Stimulated activated CD4-positive, alpha-beta T cell treated with anti-CD3 and anti-CD28 coated beads, Interleukin-2, amount 100 ng/mL, for 48 hours (primary cell): ENCODE measurements at places on chromosomes 13 and 19.

DNA sequence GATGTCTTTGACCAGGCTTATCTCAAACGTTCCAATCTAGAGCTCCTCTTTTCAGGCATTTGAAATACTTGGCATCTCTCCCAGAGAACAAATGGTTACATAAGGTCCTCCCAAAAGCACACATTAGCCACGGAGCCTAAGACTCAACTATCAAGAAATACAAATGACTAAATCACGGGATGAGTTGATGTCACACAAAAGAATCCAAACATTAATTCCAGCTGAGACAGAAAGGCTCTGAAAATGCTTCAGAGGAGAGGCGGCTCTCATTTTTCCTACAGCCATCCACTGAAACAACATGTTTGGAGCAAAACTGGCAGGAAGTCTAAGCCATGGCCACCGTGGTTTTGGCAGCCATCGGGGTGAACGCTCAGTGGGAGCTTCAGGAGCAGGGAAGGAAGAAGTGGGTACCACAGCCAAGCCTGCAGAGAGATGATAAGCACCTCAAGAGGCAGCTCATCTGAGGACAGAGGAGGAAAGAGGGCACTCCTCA is 122.5 kb downstream of the STK24 start:
- DNase-seq, result no peak

GRCh38 chr13:99911965-99912566 is 59.5 kb downstream of the ZIC5 start:
- no peak for DNase-seq

DNA sequence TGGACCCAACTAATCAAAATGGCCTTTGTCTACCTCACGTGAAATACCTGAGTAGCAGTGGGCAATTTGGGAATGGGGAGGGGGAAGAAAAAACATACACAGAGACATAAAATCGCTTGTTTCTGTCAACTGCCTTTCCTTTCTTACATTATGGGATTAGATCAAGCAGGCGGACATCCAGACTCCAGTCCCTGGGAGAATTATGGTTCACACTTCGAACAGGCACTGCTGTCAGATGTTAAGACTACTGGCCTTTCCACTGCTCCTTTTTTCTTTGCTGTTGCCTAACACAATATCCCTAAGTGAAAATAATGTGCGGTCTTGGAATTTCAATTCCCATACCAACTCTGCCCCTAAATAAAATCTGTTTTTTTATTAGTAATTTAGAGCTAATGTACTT is 1719.7 kb upstream of the SLC10A2 start:
- DNase-seq, result no peak

DNA sequence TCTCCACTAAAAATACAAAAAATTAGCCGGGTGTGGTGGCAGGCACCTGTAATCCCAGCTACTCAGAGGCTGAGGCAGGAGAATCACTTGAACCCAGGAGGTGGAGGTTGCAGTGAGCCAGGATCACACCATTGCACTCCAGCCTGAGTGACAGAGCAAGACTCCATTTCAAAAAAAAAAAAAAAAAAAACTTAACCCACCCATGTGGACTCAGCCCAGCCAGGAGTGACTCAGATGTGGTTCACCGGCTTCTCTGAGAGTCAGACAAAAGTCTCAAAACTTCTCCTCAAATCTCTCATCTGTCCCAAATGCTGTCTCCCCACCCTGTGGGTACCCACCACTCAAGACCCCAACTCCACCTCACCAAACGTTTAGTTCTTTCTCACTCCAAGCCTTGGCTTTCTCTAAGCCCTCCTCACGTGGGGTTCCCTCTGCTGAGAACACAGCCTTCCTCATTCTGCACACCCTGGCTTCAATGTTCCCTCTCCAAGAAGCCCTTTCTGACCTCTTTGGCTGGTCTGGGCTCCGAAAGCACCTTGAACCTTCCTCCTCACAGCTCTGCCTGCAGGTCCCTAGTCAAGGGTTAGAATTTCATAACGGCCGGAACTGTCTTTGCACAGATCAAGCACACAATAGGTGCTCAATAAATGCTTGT is 11.1 kb upstream of the RAB3A start:
- DNase-seq, result no peak

- DNase-seq, result no peak
Measured at GRCh38 chr13:42409075-42409474, 137.1 kb downstream of the AKAP11 start.

DNA sequence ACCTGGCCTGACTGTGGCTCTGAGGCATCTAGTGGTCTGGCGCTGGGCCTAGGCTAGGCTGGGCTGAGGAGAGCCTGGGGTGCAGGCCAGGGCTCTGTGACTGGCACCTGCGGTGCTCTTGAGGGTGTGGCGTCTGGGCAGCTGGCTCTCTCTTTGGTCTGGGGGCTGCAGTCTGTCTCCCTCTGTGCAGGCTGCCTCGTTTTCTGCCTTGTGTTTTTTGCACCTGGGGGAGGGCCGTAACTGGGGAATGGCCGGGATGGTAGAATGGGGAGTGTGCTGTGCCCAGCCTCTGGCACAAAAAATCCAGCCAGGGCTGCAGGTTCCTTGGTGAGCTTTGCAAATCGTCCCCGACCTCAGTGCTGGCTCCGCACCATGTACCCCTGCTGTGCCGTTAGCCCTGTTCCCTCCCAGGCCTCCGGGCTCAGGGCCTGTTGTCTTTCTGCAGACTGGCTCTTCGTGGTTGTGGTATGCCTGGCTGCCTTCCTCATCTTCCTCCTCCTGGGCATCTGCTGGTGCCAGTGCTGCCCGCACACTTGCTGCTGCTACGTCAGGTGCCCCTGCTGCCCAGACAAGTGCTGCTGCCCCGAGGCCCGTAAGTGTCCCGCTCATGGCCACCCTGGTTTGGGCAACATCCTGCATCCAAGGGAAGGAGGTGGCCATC is 6.5 kb upstream of the USF2 start:
- no peak for DNase-seq

DNA sequence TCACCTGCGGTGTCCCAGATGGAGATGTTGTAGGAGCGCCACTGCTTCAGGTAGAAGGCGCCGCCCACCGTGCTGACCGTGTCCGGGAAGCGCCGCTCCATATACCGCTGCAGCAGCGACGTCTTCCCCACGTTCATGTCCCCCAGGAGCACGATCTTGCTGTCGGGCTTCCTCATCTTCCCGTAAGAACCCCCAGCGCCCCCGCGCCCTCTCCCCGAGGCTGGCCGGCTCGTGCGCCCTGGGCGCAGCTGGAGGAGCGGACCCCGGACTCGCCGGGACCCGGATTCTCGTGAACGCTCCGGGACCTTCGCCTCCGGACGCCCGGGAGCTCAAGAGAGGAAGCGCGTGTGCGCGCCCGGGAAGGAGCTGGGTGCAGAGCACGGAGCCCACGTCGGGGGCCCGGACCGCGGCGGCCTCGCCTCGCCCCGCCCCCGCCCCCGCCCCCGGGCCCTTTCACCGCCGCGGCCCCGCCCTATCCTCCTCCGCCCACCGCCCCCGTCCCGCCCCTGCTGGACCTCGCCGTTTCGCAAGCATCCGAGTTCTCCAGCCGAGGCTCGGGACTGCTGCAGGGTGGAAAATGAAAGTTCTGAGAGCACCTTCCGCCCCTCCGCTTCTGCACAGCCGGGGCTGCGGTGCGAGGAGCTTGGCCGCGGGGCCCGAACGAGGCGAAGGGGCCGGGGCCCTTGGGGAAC is at the start of gene RAB20:
Gene RAB20, minus strand, starts transcription at position 379 of the 692 bp plus-strand sequence. Its CDS starts 203 bp downstream, at position 176.
- peak; percentile 29 for DNase-seq

- DNase-seq, result no peak
Measured at GRCh38 chr13:114298866-114299265, 15.4 kb upstream of the CHAMP1 start.

- no peak for DNase-seq
Measured at GRCh38 chr19:5951338-5951861, 26.5 kb downstream of the RANBP3 start.

DNA sequence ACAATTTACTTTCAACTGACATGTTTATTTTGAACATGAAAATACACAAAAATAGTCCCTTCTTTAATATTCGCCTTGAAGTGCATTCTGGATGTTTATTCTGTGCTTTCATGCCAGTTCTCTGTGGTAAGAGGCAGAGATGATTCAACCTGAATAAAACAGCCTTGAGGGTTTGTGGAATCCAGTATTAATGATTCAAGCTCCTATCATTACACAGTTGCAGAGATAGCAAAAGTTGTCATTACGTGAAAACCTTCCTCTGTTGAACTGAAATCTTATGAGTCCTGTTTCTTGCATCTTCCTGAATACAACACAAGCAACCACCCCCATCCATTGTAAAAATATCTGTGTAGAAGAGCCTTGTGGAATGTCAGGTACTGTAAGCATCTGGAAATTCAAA is 142.3 kb upstream of the HTR2A start:
- no peak for DNase-seq

DNA sequence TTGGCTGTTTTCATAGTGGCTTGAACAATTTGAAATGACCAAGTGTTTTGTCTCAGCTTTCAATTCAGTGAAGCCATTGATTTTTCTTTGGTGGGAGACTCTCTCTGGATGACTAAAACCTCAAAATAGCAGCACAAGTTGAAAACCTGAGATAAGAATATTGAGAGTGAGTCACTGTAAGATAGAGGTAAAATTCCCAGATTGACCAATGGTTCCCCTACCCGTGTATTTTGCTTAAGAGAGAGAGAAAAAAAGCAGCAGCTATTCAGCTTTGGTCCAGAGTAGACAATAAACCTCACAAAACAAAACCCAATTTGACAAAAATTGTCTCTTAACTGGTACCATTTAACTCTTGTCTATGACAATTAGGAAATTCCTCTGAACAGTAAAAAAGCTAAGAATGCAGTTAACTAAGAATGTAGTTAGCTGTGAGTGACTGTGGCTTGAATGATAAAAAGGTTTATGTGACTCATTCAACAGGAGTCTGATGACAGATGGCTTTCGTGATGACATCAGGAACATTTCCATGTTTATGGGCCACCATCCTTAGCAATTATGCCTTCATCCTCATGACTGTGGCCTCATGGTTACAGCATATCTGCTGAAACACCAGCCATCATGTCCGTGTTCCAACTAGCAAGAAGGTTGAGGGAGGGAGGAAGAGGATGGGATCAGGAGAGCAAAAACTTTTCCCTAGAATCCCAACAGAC is 356.9 kb downstream of the NDFIP2 start:
- DNase-seq, result no peak

DNA sequence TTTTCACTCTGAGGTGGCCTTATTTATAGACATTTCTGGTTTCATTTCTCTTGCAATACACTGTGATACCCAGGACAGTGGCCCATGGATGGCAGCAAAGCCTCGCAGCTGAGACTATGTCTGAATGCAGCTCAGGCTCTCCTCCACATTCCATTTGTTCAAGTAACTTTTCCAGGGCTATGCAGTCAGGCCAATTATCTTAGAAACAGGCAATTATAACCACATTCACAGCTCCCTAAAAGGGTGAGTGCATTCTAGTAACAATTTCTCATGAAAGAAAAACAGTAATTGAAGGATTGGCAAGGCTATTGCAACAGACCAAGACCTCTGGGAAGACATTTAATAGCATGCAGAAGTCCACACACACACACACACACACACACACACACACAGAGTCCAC is 264.0 kb downstream of the TBC1D4 start:
- DNase-seq, result no peak

DNA sequence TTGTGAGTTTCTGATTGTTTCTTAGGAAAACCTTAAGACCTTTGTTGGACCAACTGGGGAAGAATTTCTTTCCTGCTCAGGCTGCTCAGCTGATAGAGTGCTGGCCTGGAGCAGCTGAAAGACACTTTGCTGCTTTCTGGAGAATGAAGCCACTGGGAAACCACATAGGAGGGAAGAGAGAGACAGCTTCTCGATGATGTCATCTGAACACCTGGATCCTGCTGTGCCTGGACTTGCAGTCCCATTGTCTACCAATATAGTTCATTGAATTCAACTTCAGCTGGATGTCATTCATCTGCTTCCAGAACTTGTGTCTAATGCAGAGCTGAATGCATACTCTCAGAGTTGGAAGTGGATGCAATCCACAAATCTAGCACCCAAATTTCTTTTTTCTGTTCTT is 34.3 kb upstream of the TSHZ3 start:
- no peak for DNase-seq

GRCh38 chr13:93412676-93413075 is 186.1 kb downstream of the GPC6 start:
- DNase-seq, result no peak

DNA sequence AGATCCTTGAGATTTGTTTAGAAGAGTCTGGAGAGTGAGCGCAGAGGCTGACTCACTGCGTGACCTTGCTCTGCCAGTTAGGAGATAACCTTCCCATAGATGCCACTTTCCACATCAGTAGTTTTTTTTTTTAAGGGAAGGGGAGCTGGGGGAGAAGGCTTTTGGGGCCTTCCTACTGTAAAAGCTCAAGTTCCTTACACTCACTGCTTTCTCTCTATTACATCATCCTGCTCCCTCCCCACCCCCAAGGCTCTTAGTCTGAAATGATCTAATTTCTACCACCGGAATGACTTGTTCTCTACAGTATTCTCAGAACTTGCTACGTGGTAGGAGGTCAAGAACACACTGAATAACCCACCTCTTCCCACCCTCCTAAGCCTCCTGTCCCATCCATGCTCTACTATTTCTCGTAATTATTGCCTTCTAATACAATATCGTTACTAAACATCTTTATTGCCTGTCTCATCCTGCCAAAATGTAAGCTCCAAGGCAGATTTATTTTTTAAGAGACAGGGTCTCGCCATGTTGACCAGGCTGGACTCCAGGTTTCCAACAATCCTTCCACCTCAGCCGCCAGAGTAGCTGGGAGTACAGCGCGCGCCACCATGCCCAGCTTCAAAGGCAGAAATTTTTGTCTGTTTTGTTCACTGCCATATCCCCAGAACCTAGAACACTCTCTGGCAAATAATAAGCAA is 1.2 kb downstream of the LONP1 start:
- DNase-seq, result peak; percentile 57

DNA sequence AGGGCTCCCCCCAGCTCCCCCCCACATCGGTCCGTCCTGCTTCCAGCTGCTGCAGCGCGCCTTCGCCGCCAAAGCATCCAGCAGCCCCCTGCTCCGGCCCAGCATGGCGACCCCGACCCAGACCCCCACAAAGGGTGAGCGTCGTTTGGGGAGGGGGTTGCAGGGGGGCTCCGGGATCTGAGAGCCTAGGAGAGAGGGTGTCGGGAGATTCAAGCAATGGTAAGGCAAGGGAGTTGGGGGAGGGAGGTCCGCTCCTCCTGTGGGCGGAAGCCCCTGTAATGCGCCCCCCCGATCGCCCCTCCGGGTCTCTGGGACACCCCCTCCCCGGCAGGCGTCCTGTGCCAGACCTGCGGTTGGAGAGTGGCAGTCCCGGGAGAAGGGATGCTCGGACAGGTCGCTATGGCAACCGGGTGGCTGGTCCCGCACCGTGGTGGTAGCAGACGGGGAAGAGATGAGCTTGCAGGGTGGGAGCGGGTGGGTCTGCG is at the start of gene FXYD7:
Gene FXYD7, plus strand, starts transcription at position 25 of the 485 bp plus-strand sequence. Its CDS starts 79 bp downstream, at position 104.
- no peak for DNase-seq

- no peak for DNase-seq
Measured at GRCh38 chr13:101726681-101727080, 274.2 kb downstream of the ITGBL1 start.

DNA sequence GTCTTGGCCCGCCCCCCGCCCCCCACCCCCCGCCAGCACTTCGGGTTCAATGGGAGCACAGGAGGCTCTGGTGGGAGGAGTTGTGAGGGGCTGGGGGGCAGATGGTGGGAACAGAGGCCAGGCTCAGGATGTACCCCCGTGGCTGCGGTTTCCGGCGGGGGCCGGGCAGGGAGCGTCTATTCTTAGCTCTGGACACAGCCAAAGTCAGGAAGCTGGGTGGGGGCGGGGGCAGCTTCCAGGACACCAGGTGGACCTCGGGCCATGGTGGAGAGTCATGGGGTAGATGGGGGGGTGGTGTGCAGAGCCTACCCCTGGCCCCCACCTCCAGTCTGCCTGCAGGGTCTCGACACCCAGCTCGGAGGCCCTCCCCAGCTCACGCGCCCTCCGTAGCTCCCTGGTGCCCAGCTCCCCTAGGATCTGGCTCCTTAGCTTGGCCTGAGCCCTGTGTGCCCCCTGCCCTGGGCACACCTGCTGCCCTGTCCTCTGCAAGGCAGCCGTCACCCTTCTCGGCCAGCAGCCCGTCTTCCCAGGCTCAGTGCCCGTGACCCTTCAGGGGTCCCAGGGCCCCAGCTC is 2.2 kb upstream of the TBXA2R start:
- no peak for DNase-seq
